Renal cortex interstitium (tissue), 15 donors: ENCODE measurements at places on chromosomes 7 and 10. TPM values are rescaled to one million over a fixed set of nuclear protein-coding genes. Genes with fewer than 3 reads are reported as not detected.

The EBF3 gene
- polyA plus RNA-seq, result 2.4 TPM

The GPR146 gene
- polyA plus RNA-seq, result 3.2 TPM

The PSD gene
- polyA plus RNA-seq, result 13.1 TPM

The MYO1G gene
- 0.70 TPM for polyA plus RNA-seq

The UCMA gene
- polyA plus RNA-seq, result not detected

The MOGAT3 gene
- 0.53 TPM for polyA plus RNA-seq

The ANXA8L1 gene
- polyA plus RNA-seq, result 0.09 TPM

The LRRN3 gene
- 3.9 TPM for polyA plus RNA-seq

The LEP gene
- polyA plus RNA-seq, result 0.76 TPM

The UPK3BL2 gene
- 14.3 TPM for polyA plus RNA-seq

The RBM48 gene
- polyA plus RNA-seq, result 18.5 TPM

The SHTN1 gene
- polyA plus RNA-seq, result 20.7 TPM

The ANXA8 gene
- polyA plus RNA-seq, result 0.14 TPM

The ZNF722 gene
- polyA plus RNA-seq, result not detected

The GIMAP2 gene
- polyA plus RNA-seq, result 6.4 TPM

The AKR1E2 gene
- 6.5 TPM for polyA plus RNA-seq

The CDNF gene
- polyA plus RNA-seq, result 3.3 TPM

The ZNF92 gene
- polyA plus RNA-seq, result 22.4 TPM

The GPR141 gene
- polyA plus RNA-seq, result 0.43 TPM

The GPC2 gene
- 14.5 TPM for polyA plus RNA-seq

The CCZ1B gene
- polyA plus RNA-seq, result 85.2 TPM

The CALD1 gene
- 274 TPM for polyA plus RNA-seq

The MYPN gene
- 0.11 TPM for polyA plus RNA-seq
